A375 (cell line): ENCODE measurements at places on chromosomes 12 and 14. TPM values are rescaled to one million over a fixed set of nuclear protein-coding genes. Genes with fewer than 3 reads are reported as not detected.

XRCC3 gene
- 40.6 and 43.3 TPM in 2 replicates for total RNA-seq

SSPN gene
- total RNA-seq: 0.24 TPM in 1 of 2 replicates, not detected in the other

RFX4 gene
- not detected in 2 replicates for total RNA-seq

GPX2 gene
- not detected in 2 replicates for total RNA-seq

ITGB7 gene
- 2.2 and 5.1 TPM in 2 replicates for total RNA-seq

REP15 gene
- 1.8 and 2.4 TPM in 2 replicates for total RNA-seq
